ENCODE measurements at places on chromosomes 2 and 18. TPM values are rescaled to one million over a fixed set of nuclear protein-coding genes. Genes with fewer than 3 reads are reported as not detected.

GRCh38 chr2:23505218-23505983 lies 120.4 kb downstream of the KLHL29 start:
- no peak for DNase-seq

DNA sequence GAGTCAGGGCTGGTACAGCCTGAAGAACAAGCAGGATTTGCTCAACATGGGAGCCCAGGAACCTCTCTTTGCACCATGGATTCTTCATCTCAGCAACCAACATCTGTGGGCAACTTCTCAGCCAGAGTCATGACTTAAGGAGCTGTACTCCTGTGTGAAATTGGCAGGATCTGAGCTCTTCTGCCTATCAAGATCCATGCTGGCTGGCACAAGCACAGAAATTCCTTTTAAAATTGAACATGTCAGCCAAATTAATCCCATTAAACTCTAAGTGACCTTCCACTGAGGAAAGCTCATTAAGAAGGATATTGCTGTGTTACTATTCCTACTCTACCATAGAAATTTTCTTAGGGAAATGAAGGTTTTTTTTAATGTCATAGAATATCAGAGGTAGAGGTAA lies 110.5 kb upstream of the SCG2 start:
- no peak for DNase-seq

Gene C2orf80
- total RNA-seq, result not detected

GRCh38 chr2:26805241-26805676 lies 19.4 kb downstream of the CENPA start:
- no peak for DNase-seq

DNA sequence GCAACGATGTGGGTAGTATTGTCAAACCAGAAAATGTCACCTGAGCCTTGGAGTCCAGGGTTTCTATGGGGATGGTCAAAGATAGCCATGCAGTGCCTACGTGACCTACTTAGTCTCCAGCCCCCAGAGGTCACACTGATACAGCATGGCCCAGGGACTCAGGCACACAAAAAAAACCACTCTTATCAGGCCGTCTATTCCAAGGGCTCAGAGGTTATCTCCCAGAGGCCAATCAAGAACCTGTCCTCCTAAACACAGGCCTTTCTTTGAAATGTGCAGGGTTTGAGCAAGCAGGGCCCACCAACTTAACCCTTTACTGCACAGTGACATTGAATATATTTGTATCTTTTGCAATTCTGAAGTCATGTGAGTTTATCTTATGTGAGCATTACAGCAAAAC lies 82.7 kb downstream of the MRO start:
- no peak for DNase-seq

Gene CPLX4
- total RNA-seq, result not detected

DNA sequence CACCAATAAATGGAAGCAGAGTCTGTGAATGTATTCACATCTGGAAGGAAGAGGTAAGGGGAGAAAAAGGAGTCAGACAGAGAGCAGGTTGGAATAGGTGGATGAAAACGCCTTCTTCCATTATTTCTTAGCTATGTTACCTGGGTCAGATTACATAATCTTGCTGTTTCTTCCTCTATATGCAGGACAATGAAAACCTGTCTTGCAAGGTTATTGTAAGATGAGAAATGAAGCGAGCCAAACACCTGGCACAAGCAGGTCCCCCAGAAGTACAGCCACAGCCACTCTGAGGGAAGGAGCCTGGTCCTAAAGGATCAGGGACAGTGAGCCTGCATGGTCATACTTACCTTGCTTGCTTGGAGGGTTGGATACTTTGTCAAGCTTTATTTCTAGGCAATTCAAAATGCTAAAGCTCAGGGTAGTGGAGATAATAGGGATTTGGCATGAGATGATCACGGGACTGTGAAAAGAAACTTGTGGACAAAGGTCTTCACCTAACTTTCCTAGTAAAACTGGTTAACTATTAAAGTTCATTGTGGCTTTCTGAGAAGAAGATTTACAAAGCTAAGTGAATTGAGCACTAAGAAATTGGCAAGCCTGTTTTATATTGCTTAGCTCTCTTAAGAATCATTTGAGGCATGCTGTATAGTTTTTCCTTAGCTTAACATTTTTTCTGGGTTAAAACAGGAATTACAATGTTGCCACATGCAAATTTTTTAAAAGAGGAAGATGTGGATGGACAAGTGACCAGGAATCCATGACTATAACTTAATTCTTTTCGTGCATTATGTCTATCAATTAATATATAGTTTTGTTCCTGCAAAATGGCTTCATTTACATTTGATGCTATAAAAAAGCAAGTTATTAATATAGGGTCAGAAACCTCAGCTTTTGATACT lies 15.7 kb upstream of the PLA2R1 start:
- DNase-seq, result no peak

Gene ABCG5
- not detected for total RNA-seq

- no peak for DNase-seq
Observed at GRCh38 chr2:183063083-183063482, 15.5 kb upstream of the DUSP19 start.

DNA sequence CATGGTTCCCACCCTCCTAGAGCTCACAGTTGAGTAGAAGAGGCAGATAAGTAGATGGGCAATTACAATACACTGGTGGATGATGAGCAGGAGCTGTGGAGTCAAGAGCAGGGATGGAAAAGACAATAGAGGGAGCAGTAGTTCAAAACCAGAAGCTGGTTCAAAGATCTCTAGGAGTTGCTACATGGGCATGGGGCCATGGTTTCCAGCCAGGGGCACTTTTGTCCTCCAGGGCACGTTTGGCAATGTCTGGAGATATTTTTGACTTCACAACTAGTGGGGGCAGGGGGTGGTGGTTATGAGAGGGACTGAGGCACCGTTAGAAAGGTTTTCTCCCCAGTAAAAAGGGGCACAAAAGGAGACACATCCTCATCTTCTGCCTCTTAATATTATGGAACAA lies 236.0 kb downstream of the DYSF start:
- no peak for DNase-seq

DNA sequence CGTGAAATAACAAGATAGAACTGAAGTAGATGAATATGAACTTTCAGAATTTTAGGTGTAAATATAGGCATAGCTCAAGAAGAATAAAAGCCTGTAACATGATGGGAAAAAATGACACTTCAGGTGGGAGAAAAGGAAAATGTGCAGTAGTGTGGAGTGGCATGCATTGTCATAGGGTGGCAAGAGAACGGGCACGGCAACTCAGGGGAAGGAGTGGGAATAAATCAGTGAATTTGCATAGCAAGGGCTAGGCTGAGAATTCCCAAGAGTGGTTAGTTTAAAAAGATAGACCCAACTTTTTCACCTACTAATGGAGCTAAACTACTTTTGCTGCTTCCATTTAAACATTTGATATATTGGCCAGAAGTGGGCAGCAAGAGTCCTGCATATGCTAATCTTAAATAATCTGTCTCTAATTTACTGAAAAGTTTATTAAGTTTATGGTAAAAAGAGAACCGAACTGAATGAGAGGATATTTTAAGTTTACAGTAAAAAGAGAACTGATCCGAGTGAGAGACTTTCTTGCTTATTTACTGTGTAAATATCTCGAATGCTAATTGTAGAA lies 228.1 kb downstream of the CTNNA2 start:
- peak; percentile 7 for DNase-seq

Gene B4GALT6
- 33.8 TPM for total RNA-seq

Gene ACVR1C
- total RNA-seq, result 1.1 TPM

Gene VWA3B
- not detected for total RNA-seq

Gene SERPINB4
- total RNA-seq, result 1.1 TPM

Gene CYB5A
- 122 TPM for total RNA-seq

DNA sequence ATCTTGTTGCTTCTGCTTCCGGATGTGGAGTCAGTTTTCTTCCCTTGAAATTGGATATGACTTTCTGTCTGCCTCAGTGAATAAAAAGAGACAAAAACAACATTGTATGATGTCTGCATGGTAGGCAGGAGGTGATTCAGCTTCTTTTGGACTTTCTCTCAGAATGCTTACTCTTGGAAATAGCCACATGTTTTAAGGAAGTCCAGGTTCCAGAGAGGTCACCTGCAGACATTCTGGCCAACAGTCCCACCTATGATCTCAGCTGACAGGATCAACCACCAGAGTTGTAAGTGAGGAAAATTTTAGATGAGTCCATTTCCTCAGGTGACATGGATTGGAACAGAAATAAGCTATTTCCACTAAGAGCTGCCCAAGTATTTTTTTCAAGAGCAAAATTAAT lies 508.7 kb upstream of the FAM98A start:
- no peak for DNase-seq

- no peak for DNase-seq
Observed at GRCh38 chr18:55688030-55688429, 100.0 kb upstream of the TCF4 start.

DNA sequence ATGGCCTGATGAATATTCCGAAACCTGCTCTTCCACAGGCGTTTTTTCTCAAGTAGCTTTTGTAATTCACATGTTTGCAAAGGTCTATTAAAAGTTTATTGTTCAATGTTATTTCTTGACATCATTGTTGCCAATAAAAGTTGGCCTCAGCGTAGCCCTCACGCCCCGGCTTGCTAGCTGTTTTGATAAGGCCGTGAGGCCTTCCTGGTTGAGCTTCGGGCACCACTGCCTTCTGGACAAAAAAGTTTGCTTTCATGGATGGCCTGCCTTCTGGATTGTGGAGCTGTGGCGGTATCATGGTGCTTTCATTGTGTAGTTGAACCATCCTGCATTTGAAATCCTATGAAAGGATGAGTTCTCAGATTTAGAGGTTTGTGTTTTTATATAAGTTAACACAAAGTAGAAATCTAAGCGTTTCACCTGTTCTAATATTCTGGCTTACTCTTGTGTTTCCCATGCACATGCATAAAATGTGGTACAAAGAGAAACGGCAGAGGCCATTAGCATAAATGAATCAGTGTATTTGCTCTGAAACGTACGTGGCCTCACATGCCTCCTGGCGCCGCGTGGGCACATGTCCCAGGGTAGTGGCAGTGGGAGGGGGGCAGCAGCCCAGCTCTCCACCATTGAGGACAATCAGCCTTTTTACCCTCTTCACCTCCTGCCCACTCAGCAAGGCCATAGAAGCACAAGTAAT lies 134.5 kb downstream of the NCK2 start:
- no peak for DNase-seq
